ENCODE measurements at places on chromosomes 2 and 18.

- DNase-seq = no peak
Observed at GRCh38 chr2:175025946-175026345, 20.8 kb upstream of the CHN1 start.

DNA sequence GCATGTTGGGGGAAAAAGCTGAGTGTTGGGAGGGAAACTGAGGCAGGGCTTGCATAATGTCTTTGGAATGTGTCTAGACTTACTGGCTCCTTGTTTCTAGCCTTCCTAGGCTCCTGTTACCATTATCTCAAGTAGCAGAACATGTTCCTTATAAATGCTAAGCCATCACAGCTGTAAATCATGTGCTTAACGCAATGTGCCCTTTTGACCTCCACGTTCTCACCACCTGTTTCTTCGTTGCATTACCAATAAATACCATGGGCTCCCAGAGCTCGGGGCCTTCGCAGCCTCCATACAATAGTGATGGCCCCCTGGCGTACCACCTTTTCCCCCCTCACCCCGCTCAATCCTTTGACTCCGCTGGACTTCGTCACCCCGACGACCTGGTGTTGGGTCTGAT lies 54.0 kb upstream of the CWC22 start:
- peak; percentile 2 for DNase-seq

- no peak for DNase-seq
Observed at GRCh38 chr2:204207866-204208265, 271.3 kb downstream of the ICOS start.

DNA sequence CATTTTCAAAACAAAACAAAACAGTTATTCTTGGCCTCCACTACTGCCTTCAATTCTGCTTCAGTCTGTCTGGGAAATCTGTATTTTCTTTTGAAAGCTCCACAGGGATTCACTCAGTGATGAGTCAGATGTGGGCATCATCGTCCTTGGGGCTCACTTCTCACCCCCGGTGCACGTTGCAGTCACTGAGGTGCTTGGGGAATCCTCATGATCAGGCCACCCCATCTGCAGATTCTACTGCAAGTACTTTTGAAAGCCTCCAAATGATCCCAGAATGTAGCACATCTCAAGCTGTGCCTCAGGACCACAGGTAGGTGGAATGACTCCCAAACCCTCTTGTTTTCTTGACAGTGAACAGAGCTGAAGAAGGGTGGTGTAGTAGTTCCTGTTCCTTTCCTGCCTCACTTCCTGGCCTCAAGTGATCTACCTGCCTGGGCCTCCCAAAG lies 34.3 kb downstream of the LPIN2 start:
- no peak for DNase-seq

GRCh38 chr2:170695521-170696410 lies 19.4 kb upstream of the SP5 start:
- no peak for DNase-seq

GRCh38 chr18:27695503-27695902 lies 481.4 kb downstream of the CDH2 start:
- no peak for DNase-seq

DNA sequence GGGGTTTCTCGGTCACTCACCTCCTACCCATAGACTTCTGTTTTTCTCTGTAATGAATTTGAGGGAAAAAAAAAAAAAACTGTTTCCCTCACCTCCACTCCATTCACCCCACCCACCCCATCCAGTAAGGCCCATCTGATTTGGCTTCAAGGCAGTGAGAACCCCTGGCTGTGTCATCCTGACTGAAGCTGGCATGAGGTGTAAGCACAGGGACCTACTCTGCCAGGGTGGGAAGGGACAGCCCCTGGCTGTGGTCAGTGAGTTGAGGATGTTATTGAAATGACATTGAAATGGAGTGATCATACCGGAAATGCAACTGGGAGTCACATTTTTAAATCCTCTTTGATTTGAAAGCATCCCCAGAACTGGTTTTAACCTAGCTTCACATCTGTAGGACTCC lies 19.1 kb upstream of the BCL2L11 start:
- DNase-seq = no peak

DNA sequence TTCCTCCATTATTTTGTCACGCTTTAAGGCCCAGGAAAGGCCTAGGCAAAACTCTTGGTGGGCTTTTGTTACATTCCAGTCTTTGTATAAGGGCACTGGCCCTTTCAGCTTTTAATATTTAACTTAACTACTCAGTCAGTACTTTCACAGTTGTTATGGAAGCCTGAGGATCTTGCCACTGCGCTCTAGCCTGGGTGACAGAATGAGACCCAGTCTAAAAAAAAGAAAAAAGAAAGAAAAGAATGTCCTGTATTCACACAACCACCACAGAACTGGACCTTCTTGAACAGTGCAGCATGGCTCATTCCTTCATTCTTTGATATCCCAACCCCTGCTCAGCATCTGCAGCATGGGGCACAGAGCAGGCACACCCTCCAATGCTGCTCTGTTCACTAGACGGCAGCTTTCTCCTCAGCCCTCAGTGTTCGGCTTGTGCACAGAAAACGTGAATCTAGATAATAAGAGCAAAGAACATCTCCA lies 93.4 kb upstream of the MSH2 start:
- no peak for DNase-seq

GRCh38 chr2:63029058-63029457 lies 21.6 kb upstream of the OTX1 start:
- no peak for DNase-seq

- no peak for DNase-seq
Observed at GRCh38 chr18:65994302-65994701, 243.5 kb downstream of the CDH7 start.

- no peak for DNase-seq
Observed at GRCh38 chr2:240292619-240293525, 142.6 kb upstream of the GPC1 start.

- DNase-seq = no peak
Observed at GRCh38 chr2:40303746-40304145, 148.1 kb downstream of the SLC8A1 start.

Data from nephron progenitor cell (in vitro differentiated cells).